Right cardiac atrium (tissue), 5 donors: ENCODE measurements at places on chromosomes 2 and 18. TPM values are rescaled to one million over a fixed set of nuclear protein-coding genes. Genes with fewer than 3 reads are reported as not detected.
A peak's percentile ranks its signal among the peaks of the same experiment; 100 is the strongest.

GRCh38 chr2:241507430-241508239 is 749 bp downstream of the STK25 start:
- DNase-seq: peak; percentile 56

GRCh38 chr2:7210712-7211111 is 293.5 kb downstream of the RNF144A start:
- no peak for DNase-seq

- peak; percentile 75 for DNase-seq
These were observed 34.3 kb upstream of the PPP1CB start for GRCh38 chr2:28717339-28717758.

GRCh38 chr2:224666951-224667553 is 49.1 kb downstream of the CCDC195 start:
- DNase-seq: no peak

- no peak for DNase-seq
These were observed 816 bp downstream of the CDH2 start for GRCh38 chr18:28175930-28176697.

GRCh38 chr2:42937171-42937875 is 144.9 kb upstream of the HAAO start:
- DNase-seq: peak; percentile 70

DNA sequence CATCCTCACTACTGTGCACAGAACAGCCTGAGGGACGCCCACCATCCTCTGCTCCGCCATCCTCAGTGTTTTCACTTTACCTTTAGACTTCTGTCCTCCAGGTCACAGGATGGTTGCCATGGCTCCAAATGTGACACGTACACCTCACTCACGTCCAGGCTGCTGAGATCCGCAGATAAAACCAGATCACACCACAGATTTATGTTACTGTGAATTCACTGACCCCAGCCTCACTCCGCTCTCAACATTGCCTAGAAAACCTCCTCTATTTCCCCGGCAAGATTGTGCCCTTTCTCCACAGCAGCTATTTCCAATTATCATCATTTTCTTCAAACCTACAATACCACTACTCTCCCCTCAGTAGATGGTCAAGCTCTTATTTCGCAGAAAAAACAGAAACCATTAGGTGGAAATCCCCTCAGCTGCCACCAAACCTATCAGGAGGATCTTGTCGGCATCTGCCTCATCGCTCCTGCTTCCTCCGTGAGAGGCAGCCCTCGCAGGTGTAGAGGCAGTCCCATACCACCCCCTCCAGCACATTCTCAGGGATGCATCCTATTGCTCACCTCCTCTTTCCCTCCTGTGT is 49.8 kb upstream of the SLC1A4 start:
- no peak for DNase-seq

- no peak for DNase-seq
These were observed 299.4 kb downstream of the ZNF521 start for GRCh38 chr18:25052511-25052921.

- DNase-seq: no peak
These were observed 251.3 kb downstream of the FAM210A start for GRCh38 chr18:13474907-13475545.

GRCh38 chr2:84938194-84938879 is 32.6 kb upstream of the KCMF1 start:
- DNase-seq: no peak

DNA sequence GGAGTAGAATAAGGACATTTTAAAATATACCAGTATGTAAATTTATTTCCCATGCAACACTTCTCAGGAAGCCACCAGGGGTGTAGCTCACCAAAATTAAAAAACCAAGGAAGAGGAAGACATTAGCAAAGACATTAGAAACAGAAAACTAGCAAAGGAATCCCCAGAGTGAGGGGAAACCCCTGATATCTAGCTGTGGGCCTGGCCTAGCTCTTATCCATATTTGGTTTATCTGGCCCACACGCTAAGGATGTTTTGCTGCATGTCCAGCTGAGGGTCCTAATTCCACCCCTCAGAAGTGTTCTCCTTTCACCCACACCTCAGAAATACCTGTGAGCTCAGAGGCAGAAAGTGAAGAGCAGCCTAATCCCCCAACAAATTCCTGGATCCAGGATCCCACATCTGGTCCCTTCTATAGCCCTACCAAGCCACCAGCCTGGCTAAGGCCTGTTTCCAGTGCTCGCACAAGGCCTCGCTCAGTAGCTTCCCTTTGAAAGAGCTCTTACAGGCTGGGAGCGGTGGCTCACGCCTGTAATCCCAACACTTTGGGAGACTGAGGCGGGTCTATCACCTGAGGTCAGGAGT is 17.4 kb downstream of the OSBPL1A start:
- DNase-seq: no peak

- no peak for DNase-seq
These were observed 255.1 kb downstream of the METTL4 start for GRCh38 chr18:2316082-2316750.

DNA sequence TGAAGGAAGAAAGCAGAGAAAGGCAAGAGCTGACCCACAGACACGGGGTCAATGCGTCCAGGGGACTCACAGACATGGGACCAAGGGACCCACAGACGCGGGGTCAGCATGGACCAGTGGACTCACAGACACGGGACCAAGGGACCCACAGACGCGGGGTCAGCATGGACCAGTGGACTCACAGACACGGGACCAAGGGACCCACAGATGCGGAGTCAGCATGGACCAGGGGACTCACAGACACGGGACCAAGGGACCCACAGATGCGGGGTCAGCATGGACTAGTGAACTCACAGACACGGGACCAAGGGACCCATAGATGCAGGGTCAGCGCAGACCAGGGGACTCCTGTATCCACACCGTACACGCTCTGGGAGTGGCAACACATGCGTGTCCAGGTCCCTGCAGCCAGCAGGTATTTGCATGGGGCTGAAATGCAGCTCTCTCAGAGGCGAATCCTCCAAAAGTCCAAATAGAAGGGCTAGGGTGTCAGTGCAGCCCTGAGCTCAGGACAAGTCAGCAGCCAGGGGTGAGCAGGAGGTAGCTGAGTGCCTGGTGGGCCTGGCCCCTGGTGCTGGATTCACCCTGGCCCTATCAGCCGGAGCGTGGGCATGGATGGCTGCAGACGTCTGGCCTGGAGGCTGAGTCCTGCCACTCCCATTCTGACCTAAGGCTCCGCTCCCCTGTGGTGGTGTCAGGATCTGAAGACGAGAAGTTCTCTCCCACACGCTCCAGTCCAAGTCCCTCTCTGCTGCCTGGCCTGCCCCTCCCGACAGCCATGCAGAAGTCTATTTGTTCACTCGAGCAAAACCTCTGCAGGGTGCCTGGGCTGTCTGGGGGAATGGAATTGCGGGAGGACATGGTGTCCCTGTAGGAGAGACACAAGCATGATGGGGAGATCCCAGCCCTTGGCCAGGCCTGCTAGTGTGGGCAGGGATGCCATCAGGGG is 28.5 kb downstream of the TMEM18 start:
- no peak for DNase-seq

GRCh38 chr2:147353072-147353381 is 491.8 kb upstream of the ACVR2A start:
- no peak for DNase-seq

- DNase-seq: no peak
These were observed 99.8 kb upstream of the COPS8 start for GRCh38 chr2:236985761-236986339.

DNA sequence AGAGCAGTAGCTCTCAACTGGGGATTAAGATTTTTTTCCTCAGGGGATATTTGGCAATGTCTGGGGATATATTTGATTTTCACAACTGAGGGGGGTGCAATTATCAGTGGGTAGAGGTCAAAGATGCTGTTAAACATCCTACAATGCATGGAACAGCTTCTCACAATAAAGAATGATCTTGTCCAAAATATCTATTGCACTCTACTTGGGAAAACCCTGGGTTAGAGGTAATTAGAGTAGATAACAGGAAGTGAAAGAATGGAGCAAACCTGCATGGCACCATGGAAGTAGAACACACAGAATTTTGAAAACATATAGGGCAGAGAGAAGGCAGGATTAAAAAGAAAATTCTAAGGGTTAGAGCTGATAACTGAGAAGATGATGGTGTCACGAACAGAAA is 26.4 kb upstream of the PPM1B start:
- no peak for DNase-seq

GRCh38 chr2:127623388-127624319 is 22.3 kb upstream of the GPR17 start:
- DNase-seq: peak; percentile 37

DNA sequence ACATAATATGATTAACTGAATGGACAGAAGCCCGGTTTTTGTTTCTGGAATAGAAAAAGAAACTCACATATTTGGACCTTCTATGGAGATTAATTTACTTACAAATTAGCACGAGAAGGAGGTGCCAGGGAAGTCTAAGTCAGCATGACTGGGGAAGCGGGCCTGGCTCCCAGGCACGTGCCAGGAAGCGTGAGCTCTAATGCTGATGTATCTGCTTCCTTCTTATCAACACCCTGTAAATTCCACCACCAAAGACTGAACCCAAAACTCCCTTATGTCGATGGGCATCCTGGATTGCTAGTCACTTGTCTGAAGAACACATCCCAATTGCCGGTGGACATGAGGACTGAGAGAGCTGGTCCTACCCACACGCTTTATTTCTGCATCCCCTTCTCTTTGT is 134.5 kb downstream of the GALNT14 start:
- DNase-seq: peak; percentile 36

DNA sequence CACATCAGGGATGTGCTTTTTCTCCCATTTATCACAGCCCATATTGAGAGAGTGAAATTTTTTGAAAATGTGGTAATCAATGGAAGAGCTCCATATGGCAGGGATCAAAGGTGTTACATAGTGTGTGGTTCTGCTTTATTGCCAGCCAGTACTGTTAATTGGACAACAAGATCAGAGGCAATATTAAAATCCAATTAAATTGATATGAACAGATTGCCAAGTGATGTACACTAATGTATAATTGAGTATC is 338.9 kb downstream of the BCL11A start:
- no peak for DNase-seq

- DNase-seq: no peak
These were observed 41.1 kb downstream of the STAT1 start for GRCh38 chr2:190972846-190973245.

- DNase-seq: no peak
These were observed 6.7 kb downstream of the ATG16L1 start for GRCh38 chr2:233258211-233258610.

- DNase-seq: no peak
These were observed 167.1 kb downstream of the PDE1A start for GRCh38 chr2:182259629-182260150.

Gene UGT1A5
- not detected for total RNA-seq

Gene HOXD10
- not detected for total RNA-seq

Gene LRATD1
- 9.6 TPM for total RNA-seq

Gene PAX3
- 0.34 TPM for total RNA-seq

Gene FBLN7
- 1.5 TPM for total RNA-seq
